ENCODE measurements at places on chromosomes 16 and 17.

DNA sequence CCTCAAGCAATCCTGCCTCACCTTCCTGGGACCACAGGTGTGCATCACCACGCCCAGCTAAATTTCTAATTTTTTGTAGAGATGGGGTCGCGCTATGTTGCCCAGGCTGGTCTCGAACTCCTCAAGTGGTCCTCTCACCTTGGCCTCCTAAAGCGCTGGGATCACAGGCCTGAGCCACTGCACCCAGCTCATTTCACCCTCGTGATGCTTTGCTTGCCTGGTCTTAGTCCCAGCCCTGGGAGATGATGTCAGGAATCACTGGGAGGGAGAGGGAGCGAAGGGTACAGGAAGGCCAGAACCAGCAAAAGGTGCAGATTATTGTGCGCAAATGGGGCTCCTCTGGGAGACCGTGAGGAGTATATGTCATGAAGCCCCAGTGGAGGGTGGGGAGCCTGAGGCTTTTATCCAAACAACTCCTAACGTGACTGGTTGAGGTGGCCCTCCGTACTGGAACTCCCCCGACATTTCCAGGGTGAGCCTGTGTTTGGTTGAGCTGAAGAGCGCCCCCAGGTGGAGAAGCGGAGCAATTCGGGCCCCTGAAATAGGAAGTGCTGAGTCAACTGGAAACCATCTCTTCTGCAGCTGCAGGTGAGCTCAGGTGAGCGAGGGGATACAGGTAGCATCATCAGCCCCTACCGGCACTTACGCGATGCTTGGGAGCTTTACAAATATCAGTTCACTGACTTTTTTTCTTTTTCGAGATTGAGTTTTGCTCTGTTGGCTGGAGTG lies 41.2 kb upstream of the HAPSTR1 start:
- no peak for DNase-seq

GRCh38 chr16:7509963-7510601 lies 177.4 kb downstream of the RBFOX1 start:
- DNase-seq = no peak

GRCh38 chr16:83513008-83513755 lies 294.6 kb upstream of the HSBP1 start:
- DNase-seq = peak; percentile 30

GRCh38 chr16:89599451-89599858 lies 14.0 kb upstream of the DPEP1 start:
- no peak for DNase-seq

- no peak for DNase-seq
Observed at GRCh38 chr16:24939738-24940137, 75.4 kb downstream of the ARHGAP17 start.

DNA sequence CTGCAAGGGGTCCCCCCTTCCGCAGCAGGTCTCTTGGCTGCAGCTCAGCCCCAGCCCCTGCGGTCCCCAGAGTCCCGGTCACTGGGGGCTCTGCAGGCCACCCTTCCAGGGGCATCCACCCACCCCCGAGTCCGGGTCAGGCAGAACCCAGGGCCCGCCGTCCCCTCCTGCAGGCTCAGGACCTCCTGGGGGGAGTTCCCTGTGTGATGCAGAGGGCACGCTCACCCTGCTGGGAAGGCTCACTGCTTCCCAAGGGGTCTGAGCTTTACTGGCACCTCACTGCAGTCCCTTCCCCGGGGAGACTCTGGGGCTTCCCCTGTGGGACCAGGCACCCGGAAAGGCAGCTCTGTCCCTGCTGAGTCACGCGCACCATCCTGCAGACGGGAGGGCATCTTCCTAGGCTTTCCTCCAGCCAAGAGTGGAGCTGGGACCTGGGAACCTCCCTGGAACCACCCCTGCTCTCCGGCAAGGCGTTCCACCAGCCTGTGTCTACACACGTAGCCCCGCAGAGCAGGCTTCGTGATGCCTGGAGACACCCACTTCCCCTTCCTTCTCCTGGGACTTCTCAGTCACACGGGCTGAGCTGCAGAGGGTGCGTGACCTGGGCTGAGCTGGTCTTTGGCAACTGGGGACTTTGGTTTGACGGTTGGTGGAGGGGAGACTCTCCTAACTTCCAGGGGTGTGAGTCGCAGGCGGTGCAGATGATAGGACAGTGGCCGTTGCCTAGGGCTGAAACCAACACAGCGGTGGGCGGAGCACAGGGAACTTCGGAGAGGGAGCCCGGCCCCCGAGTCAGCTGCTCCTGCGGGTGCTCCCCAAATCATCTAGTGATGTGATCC lies 23.4 kb downstream of the SLC25A10 start:
- no peak for DNase-seq

Data from AG09319 (cell line).